Fibroblast of skin of scalp (primary cell): ENCODE measurements at places on chromosomes 3 and 15.
A peak's percentile ranks its signal among the peaks of the same experiment; 100 is the strongest.

- no peak for DNase-seq
These were observed 3.0 kb downstream of the SELENOT start for GRCh38 chr3:150605998-150606641.

DNA sequence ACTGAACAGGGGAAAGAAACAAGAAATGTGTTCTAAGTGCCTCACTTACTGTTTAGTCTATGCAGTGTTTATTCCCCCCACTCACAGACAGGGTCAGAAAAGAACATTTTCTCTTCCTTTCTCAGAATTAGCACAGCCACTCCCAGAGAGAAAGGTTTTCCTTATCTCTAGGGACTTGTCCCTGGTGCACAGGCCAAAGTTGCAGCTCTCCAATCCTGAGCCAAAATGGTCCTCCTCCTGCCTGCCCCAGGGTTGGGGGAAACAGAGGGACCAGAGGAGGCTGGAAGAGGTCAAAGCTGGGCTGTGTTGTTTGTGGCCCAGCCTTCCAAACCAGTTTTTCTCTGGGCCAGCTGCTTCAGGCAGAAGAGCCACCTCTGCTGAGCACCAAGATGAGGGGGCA, 12.0 kb downstream of the RAB6B start:
- no peak for DNase-seq

- no peak for DNase-seq
These were observed 122.0 kb downstream of the SEMA6D start for GRCh38 chr15:47839233-47839825.

DNA sequence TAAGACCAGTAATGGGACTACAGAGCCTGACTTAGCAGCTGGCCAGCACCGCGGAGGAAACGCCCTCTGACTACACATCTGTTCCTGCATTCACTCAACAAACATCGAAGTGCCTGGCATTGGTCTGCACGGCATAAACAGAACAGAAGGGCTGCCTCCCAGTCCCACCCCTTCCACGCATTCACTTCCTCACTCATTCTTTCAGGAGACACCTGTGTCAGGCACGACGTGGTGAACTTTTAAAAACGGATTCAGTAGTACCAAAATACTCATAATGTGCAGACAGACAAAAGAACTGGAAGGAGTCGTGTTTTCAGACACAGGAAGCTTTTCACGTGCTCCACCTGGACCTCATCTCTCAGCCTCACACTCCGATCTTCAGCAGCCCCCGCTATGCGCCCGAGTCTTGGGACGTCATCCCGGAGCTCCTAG, 123.3 kb downstream of the XXYLT1 start:
- DNase-seq, result peak; percentile 17

- DNase-seq, result no peak
These were observed 26.6 kb downstream of the EIF1B start for GRCh38 chr3:40336101-40336500.

GRCh38 chr3:171429635-171430034, 30.6 kb downstream of the TNIK start:
- DNase-seq, result no peak

DNA sequence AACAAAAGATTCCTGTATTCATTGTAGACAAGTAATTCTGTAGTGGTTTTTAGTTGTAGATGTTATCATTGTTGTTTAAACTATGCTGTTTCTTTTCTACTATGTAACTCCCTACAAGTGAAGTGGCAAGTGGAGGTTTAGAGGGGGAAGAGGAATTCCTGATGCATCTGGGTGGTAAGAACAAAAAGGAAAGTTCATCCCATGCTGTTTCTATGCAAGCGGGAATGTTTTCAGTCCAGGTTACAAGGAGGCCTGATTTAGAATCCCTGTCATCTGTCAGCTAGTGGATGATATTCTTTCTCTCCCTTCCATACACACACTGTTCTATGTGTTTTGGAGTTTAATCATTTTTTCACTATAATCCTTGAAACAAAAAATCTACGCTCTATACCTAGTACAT, 67.4 kb downstream of the IMPG2 start:
- no peak for DNase-seq

DNA sequence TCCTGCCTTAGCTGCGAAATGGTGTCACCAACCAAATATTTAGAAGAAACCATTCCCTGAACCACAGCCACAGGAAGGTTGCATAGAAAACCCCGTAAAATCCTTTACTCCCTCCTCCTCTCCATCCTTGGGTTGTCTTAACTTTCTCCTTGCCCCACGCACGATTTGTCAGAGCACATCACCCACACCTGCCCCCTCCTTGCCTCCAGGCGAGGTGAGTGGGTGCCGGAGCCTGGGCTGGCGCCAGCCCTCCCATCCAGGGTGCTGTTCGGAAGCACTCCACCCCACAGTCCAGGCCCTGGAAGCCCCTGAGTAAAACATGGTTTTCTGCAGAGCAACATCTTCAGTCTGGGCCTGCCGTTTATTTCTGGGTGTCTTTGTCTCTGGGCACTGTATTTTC, 3.7 kb downstream of the GHRL start:
- DNase-seq, result no peak

GRCh38 chr3:69385123-69385722, 665 bp downstream of the FRMD4B start:
- no peak for DNase-seq

DNA sequence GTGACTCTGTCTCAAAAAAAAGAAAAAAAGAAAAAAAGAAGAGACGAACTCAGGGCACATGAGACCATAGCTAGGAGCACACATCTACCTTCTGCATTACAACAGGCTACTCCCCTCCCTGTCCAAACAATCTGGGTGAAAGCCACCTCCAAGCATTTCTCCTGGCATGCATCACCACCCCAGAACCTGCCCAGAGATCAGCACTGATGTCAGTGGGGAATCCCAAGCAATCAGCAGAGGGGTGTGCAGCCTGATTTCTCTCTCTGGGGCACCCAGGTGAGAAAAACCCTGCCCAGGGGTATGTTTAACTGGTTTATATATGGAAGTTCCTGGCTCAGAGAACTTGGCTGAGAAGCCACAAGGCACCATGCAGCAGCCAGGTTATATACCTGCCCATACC, 59.4 kb downstream of the CDC25A start:
- DNase-seq, result no peak

DNA sequence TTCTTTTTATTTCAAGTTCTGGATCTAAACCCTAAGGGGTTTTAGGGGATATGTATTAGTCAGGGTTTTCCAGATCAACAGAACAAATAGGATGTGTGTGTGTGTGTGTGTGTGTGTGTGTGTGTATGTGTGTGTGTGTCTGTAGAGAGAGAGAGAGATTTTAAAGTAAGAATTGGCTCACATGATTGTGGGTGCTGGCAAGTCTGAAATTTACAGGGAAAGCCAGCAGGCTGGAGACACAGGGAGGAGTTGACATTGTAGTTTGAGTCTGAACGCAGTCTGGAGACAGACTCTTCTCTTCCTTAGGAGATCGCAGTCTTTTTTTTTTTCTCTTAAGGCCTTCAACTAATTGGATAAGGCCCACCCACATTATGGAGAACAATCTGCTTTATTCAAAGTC, 428.8 kb upstream of the TBL1XR1 start:
- no peak for DNase-seq

DNA sequence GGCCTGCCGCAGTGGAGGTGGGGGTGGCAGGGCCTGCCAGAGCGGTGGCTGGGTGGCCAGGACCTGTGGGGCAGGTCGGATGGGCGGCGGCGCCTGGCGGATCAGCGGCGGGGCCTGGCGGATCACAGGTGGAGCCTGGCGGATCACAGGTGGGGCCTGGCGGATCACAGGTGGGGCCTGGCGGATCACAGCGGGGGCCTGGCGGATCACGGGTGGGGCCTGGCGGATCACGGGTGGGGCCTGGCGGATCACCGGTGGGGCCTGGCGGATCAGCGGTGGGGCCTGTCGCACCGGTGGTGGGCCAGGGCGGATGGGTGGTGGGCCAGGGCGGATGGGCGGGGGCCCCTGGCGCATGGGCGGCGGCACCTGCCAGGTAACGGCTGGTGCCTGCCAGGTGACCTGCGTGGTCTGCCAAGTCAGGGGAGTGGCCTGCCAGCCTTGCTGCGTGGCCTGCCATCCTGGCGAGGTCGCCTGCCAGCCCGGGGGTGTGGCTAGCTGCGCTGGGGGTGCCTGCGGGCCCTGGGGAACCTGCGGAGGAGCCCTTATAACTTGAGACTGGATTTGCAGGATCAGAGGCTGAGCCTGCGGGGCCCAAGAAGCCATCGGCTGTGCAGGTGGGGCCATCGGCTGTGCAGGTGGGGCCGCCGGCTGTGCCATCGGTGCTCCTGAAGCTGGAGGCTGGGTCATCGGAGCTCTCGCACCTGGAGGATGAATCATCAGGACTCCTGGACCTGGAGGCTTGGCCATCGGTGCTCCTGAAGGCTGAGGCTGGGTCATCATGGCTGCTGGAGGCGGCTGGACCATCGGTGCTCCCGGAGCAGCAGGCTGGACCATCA, 1.3 kb downstream of the MAGEL2 start:
- DNase-seq, result no peak

DNA sequence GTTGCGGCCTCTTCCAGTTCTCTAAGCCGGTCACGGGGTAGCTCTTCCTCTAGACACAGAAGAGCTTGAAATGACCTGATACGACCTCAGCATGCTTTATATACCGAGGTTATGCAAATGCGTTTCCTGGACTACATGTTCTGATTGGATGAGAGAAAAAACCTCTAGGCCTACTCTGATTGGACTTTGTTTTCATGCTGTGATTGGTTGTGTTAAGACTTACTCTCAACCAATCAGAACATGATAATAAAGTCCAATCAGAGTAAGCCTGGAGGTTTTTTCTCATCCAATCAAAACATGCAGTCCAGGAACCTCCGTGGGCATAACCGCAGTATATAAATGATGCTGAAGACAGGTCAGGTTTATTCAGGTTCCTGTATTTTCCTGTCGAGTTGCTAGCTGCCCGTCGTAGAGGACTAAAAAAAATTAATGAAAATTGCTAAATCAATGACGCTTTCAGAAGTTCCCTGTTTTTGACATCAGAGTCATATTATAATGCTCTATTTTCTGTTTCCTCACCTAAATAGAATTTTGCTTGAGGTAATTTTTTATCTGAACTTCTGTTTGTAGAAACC, 177.4 kb downstream of the POTEB3 start:
- no peak for DNase-seq

- DNase-seq, result no peak
These were observed 76.8 kb downstream of the C3orf85 start for GRCh38 chr3:109213321-109213720.

GRCh38 chr3:168884353-168884903, 779.1 kb downstream of the MECOM start:
- DNase-seq, result peak; percentile 55

GRCh38 chr3:155363690-155364070, 70.2 kb upstream of the STRIT1 start:
- no peak for DNase-seq

DNA sequence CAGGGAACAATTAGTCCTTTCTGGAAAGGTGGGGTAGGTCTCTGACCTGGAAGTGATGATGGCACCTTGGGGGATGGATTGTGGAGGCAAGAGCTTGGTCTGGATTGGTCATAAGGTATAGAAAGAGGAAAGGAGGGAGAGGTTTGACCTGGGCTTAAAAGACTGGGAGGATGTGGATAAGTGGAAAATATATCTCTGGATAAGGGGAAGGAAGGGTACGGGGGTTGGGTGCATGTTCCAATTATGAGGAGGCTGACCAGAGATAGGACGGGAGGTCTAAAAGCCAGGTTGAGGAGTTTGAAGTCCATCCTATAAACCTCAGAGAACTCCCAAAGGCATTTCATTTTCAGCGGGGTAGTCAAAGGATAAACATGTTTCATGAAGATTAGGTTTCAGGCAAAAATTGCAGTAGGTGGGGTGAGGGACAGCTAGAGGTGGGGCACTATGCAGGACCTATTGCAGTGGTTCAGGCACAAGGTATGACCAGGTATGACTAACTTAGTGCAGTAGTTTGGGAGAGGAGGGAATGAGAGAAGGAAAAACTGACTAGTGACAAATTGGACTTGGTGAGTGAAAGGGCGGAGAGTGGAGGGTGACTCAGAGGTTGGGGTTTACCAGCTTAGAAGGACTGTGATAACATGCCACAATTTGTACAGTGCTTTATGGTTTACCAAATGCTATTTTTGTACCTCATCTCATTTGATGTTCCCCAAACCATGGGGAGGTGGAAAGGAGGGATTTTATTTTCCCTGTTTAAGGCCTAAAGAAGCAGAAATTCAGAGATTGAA, 10.7 kb downstream of the PDE8A start:
- peak; percentile 58 for DNase-seq

DNA sequence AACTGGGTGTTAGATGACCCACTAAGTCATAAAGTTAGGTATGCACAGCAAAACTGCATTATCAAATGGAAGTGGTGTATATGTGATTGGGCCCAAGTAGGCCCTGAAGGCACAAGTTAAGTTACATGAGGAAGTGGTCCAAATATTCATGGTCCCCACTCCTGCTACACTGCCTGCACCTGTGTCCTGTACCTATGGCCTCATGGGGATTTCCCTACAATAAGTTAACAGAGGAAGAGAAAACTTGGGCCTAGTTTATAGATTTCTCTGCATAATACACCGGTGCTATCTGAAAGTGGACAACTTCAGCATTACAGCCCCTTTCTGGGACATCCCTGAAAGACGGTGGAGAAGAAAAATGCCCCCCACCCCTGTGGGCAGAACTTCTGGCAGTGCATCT, 41.5 kb downstream of the STRIT1 start:
- DNase-seq, result no peak

- DNase-seq, result no peak
These were observed 190.1 kb upstream of the LPP start for GRCh38 chr3:187963677-187964385.

- DNase-seq, result peak; percentile 93
These were observed 3.1 kb upstream of the CDV3 start for GRCh38 chr3:133570139-133570936.

DNA sequence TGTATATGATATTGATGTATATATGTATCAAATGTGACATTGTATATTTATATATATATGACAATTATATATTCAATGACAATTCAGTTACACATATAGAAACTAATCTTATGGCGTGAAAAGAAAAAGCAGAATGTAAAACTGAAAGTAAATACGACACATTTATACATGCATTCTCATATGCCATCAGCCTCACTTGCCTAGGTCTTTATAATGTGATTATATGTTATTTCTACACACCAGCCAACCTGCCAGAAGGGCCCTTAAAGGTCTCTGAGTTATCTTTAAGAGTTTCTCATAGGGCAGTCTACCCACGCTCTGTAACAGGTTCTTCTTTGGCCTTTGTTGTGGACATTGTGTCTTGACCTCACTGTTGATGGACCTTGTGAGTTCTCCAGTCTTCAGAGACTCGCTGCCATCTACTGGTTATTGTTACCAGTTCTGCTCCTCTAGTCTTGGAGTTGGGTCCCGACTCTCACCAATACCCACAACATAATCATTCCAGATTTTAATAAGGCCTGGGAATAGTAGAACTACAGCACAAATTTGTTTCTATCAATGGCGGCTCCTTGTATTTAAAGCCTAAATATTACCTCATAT, 371.5 kb upstream of the GOLIM4 start:
- peak; percentile 32 for DNase-seq

DNA sequence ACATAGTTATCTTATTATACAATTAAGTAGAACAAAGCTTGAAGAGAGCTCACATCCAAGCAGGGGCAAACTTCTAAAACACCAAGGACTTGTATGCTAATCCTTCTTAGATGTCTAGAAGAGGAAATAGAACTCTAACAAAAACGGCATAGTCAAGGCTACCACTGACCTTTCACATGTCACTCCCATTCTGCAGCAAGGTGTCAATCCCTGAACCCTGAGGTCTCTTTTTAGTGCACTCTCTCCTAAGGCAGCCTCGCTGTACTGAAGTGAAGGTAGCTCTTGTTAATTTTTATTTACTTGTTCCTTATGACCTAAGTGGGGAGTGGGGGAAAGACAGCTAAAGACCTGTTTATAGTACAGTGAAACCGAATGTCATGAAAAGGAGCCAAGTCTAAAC, 506.5 kb downstream of the FOXP1 start:
- no peak for DNase-seq

GRCh38 chr3:19471138-19471537, 322.8 kb downstream of the KCNH8 start:
- DNase-seq, result no peak

- DNase-seq, result no peak
These were observed 13.4 kb downstream of the SEMA7A start for GRCh38 chr15:74420193-74420905.
